Stimulated activated CD4-positive, alpha-beta T cell treated with anti-CD3 and anti-CD28 coated beads, TNF-alpha, amount 100 ng/mL, for 4 hours (primary cell): ENCODE measurements at places on chromosomes 7 and 10.

- no peak for DNase-seq
These were observed 43.0 kb upstream of the LEP start for GRCh38 chr7:128197989-128198580.

DNA sequence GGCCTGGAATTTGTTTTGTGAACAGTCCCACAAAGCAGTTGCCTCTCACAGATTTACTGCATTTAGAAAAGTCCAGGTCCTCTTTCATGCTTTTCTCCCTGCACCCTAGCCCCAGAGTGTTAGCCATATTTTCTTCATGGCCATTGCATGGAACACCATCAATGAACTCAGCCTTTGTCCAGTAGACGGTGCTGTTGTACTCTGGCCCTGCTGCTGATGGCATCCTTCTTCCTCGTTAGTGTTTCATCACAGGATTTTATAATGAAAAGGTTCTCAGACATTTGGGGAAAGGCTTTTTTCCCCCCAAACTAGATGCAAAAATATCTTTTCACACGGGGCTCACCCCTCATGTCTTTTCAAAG, 93.0 kb upstream of the SLC25A13 start:
- DNase-seq = no peak

DNA sequence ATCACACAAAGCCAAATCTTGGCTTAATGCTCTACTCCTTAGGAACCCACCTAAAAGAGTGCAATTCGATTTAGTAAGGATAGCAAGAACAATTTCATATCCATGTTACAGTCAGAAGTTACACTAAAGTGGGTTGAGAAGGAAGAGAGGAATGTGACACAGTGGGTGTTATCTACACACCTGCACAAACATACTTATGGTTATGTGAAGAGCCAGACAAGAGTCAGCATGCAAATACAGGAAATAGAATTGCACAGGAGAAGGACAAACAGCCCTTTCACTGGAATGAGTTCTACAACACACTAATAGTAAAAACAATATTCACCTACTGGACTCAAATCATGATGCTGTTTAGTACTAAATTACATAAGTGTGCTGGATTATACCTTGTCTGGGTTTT, 262.8 kb downstream of the DGKB start:
- DNase-seq = no peak

GRCh38 chr7:157587805-157588560, 251.2 kb downstream of the DNAJB6 start:
- DNase-seq = no peak

GRCh38 chr7:16926283-16926682, 44.5 kb upstream of the AGR3 start:
- no peak for DNase-seq

DNA sequence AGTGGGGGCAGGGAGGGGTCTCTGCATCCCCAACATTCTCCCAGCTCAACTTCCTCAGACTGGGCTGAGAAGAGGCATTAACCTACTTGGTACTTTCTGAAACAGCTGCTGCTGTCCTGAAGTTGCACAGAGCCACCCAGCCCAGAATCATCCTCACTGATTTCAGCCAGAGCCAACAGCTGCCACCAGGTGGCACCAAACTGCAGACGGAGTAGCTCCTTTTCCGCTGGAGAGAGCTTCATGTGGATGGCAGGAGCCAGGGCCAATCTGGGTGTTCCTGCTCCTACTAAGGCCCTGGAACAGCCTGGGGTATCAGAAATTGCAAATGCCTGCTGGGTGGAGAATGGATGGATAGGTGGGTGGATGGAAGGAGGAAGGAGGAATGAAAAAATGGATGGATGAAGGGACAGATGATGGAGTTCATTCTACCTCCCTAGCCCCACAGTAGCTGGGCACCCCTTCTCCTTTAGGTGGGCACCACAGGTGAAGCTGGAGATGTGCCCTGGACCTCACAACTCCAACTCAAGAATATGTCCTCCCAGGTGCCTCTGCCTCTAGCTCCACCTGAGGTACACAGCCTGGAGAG, 11.8 kb upstream of the DRGX start:
- DNase-seq = peak; percentile 42

- no peak for DNase-seq
These were observed 52.1 kb downstream of the TRRAP start for GRCh38 chr7:98930464-98930863.

DNA sequence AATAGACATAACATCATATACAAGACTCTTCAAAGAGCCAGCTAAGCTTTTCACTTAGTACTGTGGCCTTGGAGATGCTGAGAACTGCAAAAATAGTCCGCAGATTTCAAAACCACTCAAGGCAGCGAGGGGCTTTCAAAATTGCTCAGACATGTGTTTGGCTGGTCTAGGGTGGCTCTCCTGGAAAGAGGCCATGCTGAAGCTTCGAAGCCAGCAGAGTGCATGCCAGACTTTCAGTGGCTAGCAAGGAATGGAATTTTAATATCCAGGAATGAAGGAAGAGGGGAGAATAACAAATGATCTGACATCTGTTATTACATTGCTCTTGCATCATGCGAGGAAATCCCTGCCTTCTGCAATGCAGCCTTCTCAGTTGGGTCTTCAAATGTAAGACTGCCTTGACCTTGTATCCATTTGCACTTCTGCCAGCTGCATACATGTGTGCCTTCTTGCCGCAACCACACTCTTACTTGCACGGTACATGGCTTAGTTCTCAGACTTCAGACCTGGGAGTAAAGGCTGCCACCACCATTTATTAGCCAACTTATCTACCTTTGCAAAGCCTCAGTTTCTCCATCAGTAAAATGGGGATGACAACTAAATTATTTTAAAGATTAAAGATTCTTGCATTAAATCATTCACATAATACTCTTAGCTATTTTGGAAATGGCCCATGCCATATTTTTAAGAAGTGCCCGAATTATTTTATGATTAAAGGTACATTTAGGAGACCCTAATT, 55.9 kb downstream of the ITIH5 start:
- no peak for DNase-seq

GRCh38 chr10:46524472-46525176, 31.8 kb downstream of the GPRIN2 start:
- DNase-seq = no peak

DNA sequence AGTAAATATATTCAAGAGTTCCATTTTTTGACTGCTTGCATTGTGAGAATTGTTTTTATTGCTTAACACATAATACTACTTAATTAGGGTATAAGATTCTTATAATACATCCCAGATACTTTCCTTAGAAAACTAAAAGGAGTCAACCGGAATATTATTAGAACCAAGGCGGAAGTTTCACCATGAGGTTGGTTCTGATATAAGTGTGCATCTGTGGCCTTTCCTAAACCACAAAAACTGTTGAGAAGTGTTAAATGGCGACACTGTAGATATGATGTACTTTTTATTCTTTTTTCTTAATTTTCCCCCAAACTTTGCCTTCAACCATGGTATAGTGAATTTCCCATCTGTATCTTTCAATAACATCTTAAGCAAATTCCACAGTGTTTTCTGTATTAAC, 32.3 kb upstream of the INHBA start:
- no peak for DNase-seq

DNA sequence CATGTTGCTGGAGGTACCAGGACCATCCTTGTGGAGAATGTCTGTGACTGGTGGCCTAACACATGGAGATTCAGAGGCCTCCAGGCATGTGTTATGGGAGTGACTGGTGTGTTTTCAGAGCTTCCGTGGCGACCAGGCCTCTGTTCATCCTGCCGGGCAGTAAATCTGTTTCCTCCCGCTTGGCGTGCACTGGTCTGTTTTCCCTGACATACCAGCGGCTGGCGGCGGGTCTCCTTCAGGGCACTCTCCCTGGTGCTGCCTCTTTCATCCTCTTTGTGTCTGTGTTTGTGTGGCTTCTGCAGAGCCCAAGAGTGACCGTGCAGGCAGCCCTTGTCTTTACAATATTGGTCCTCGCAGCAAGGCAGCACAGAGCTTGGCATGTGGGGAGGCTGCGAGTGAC, 385.1 kb upstream of the MKI67 start:
- no peak for DNase-seq

GRCh38 chr10:123229927-123230630, 75.9 kb downstream of the BUB3 start:
- DNase-seq = no peak

GRCh38 chr7:134522601-134523000, 4.8 kb upstream of the AKR1B10 start:
- DNase-seq = no peak

DNA sequence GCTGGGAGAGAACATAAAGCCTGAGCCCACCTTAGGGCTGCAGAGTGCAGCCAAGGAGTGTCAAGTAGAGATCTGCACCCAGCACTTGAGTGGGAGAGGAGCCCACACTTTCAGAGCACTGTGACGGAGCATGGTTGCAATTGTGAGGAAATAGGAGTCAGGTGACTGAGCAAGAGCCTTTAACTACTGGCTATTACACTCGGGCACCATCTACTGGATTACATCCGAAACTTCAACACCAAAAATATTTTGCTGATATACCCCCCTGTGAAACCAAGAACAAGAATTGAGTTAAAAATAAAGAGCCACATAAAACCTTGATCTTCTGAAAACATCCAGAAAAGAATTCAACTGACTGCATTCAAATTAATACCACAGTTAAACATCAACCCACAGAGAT, 657.9 kb downstream of the NXPH1 start:
- DNase-seq = no peak

GRCh38 chr10:35614312-35614711, 9.2 kb downstream of the GJD4 start:
- DNase-seq = no peak

DNA sequence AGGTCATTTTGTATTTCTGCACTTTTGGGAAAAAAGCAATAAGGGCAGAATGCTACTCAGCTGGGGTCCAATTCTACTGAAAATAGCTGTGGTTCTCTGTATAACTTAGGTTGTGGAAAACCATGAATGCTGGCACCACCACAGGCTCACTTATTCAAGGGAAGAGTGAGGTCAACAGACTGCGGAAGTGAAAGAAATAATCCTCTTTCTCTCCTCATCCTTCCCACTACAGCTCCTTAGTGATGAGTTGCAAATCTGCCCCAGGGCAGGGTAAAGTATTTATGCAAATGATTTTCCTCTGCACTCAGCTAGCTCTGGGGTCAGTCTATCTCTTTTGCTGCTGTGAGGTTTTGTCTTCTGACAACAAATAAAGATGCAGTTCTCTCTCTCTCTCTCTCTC, 74.1 kb upstream of the PTPRZ1 start:
- no peak for DNase-seq

- DNase-seq = no peak
These were observed 94.4 kb downstream of the JAZF1 start for GRCh38 chr7:28086198-28086597.

DNA sequence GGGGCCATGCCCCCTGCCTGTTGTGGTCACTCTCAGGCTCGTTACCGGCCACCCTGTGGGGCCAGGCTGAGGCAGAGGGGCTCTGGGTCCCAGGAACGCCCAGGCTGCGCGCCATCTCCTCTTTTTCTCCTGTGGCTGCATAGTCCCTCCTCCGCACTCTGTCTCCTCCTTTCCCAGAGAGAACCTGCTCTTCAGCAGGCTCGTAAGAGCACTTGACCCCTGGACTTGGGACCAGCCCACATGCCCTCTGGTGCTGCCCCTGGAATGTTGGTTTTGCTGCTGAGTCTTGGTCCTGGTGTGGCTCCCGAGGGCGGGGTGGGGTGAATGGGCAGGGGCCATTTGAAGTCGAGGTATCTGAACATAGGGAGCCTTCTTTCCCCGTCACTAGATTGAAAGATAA, 6.6 kb upstream of the BHLHA15 start:
- DNase-seq = no peak

DNA sequence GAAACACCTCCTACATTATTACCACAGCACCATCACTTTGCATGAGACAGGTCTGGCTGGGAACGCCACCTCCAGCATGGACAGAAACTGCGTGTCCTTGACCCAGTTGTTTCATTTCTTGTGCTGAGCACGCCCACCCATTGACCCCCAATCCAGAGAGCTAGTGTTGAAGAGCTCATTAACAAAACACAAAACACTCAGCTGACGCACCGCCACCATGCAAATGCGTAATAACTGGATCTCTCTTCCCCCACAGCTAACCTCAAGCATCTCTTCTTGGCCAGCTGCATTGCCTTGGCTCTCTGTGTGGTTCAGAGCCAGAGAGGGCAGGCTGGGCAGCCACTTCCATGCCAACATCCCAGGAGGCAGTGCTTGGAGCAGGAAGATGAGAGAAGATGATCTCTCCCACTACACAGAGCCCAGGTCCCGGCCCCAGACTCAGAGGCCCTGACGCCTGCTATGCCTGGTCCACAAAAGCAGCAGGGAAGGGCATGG, 173.5 kb downstream of the PLXNA4 start:
- no peak for DNase-seq

DNA sequence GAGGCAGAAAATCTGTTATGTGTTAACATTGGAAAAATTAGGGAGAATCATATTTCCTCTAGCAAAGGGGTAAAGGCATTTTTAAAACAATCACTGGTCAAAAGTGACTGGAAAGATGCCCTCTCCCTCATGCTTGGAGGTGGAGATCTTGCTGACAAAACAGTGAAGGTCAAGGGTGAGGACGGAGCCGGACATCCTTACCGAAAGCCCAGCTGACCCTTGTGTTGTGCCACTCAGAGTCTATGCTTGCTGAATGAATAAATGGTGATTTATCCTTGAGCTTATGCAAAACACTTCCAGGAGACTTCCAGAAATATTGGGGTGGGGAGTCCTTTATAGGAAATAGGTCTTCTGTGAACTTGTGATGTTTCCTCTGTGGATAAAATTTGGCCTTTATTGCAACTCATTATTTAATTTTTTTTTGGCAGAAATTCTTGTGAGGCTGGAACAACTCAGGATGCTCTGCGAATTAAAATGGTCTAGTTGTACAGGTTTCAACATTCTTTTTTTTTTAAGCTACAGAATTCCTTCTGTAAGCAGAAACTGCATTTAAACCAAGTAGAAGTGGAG, 28.3 kb upstream of the ELMO1 start:
- DNase-seq = no peak

GRCh38 chr7:82294865-82295264, 148.7 kb downstream of the CACNA2D1 start:
- DNase-seq = no peak

DNA sequence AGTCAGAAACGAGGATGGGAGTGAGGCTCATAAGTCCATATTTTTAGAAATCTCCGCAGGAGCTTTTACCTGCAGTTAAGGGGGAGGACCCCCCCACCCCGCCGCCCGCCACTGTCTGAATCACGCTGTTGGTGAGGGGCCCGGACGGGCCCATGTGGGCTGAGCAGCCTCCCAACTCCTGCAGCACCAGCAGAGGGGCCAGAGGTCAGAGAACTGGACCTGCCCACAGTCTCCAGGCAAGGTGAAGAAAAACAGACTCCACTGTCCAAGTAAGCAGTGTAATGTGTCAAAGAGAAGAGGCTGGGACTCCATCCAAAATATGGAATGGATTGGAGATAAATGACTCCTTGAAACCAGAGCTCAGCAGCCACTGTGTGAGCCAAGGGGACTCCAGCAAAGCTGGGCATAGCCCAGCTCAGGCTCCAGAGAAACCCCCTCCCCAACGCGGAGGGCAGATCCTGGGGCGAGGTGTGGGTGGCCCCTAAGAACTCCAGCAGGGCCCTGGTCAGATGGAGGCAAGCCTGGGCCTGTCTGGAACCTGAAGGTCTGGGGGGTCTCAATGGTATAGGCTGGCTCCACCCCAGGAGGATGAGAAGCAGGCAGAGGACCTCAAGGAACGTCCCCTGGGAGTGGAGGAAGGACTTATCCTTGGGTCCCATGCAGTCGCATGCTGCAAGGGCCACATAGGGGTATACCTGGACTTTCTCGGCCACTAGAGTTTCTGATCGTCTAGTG, 128.5 kb upstream of the TNS3 start:
- no peak for DNase-seq

- DNase-seq = no peak
These were observed 50.6 kb downstream of the PRPF18 start for GRCh38 chr10:13637303-13637856.

GRCh38 chr10:58942724-58943123, 233.7 kb upstream of the PHYHIPL start:
- DNase-seq = no peak
